ENCODE measurements at places on chromosomes 16 and 17. TPM values are rescaled to one million over a fixed set of nuclear protein-coding genes. Genes with fewer than 3 reads are reported as not detected.

- DNase-seq: no peak
Measured at GRCh38 chr17:61302953-61303816, 96.5 kb upstream of the TBX2 start.

DNA sequence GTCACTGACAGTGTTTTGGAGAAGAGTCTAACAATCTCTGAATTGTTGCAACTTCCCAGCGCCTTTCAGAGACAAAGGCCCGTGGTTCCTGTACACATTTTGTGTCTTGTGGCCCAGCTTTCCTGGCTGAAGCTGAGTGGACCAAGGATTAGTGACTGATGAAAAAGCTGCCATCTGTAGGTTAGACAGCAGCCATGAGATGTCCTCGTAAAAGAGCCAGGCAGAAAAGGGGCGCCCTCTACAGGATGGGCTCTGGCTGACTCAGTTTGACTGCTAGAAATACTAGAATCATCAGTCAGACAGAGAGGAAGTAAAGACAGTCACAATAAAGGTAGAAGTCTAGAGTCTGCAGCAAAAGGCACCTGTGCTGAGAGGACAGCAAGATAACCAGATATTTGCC lies 26.5 kb upstream of the NF1 start:
- DNase-seq: no peak

- no peak for DNase-seq
Measured at GRCh38 chr16:69204172-69204571, 17.2 kb downstream of the SNTB2 start.

DNA sequence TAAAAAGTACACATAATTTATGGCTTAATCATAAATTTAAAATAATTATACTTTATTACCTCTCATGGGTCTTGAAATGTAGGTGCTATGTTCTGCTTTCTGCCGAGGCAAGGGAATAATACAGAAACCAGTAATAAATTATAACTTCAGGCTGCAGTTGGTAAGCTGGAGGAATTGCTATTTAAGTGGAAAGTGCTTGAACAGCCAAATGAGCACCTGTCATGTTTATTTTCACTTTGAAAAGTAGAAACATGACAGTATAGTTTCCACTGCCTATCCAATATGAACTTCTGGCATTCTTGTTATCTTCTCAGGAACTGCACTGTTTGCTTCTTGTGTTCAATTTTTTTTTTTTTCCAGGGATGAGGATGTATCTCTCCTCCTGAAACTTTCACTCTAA lies 146.0 kb downstream of the FTO start:
- no peak for DNase-seq

GRCh38 chr16:84714028-84714427 lies 14.2 kb downstream of the USP10 start:
- no peak for DNase-seq

DNA sequence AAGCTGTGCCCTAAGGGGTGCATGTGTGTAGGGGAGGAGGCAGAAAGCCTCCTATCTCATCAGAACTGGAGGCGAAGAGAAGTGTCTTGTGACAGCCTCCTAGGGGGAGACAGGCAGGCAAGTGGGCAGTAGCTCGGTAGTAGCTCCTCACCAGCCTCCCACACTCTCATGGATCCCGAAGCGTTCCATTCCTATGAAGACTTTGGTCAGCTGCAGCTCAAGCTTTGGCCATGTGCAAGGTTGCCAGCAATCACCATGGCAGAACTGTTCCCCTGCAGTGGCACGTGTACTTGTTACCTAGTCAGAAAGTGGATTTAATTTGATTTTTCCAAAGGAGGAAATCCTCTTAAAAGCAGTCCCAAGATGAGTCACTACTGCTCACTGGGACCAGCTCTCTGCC lies 6.7 kb downstream of the MRPL58 start:
- no peak for DNase-seq

GRCh38 chr17:28334171-28334570 lies 1.1 kb downstream of the IFT20 start:
- no peak for DNase-seq

The EXOC3L1 gene
- total RNA-seq: 1.2 TPM

All from frontal cortex (tissue), 4 donors.